Jurkat, Clone E6-1 (cell line): ENCODE measurements at places on chromosomes 7 and 10.

DNA sequence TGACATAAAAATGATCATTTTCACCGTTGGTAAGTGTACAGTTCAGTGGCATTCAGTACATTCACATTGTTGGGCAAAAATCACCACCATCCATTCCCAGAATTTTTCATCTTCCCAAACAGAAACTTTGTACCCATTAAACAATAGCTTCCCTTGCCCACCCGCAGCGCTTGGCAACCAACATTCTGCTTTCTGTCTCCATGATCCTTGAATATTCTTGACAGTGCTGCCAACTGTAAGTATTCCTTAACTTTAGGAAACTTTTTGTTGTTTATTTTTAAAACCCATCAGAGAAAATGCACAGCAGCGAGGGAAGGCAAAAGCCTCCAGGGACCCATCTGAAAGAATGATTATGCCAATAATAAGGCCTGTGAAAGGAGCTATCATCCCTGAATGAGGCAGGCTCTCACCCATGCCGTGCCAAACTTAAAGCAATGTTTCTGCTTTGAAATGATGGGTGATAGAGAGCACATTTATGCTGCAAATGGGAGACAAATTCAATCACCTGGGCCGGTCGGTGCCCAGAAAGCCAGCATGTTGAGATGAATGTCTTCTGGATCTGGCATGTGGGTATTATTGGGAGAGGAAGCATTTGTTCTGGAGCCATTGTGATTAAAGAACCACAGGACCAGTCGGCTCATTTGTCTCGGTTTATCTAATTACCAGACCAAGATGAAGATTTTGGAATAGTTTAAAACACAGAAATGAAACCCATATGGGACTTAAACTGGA lies 202.1 kb upstream of the NPVF start:
- no peak for DNase-seq

DNA sequence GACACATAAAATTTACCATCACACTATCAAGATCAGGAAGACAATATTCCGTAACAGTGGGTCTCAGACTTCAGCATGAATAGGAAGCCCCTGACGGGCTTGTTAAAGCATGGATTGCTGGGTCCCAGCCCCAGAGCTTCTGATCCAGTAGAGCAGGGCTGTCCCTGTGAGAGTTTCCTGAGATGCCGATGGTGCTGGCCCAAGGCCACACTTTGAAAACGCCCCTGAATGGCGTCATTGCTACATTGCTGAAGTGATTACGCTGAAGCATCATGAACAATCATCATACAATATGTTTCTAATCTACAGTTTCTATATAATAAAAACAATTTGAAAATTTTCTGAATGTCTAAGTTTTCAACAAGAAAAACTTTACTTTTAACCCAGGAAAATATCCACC lies 38.0 kb upstream of the TMEM72 start:
- no peak for DNase-seq

- DNase-seq = no peak
Measured at GRCh38 chr10:107545717-107546116, 381.2 kb upstream of the SORCS1 start.

- no peak for DNase-seq
Measured at GRCh38 chr10:16987206-16987621, 142.4 kb downstream of the CUBN start.

DNA sequence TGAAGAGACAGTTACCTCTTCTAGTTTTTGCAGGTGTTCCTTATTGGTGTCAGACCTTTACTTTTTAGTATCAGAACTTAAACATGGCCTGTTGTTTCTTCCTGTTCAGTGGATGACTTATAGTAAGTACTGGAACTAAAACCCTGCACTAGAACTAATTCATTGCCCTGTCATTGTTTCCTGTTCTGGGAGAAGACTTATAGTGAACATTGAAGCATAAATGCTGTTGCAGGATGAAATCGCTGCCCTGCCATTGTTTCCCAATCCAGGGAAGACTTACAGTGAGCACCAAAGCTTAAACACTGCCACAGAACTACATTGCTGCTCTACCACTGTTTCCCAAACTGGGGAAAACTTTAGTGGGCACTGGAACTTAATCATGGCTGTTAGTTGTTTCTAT lies 13.1 kb downstream of the IPMK start:
- no peak for DNase-seq

DNA sequence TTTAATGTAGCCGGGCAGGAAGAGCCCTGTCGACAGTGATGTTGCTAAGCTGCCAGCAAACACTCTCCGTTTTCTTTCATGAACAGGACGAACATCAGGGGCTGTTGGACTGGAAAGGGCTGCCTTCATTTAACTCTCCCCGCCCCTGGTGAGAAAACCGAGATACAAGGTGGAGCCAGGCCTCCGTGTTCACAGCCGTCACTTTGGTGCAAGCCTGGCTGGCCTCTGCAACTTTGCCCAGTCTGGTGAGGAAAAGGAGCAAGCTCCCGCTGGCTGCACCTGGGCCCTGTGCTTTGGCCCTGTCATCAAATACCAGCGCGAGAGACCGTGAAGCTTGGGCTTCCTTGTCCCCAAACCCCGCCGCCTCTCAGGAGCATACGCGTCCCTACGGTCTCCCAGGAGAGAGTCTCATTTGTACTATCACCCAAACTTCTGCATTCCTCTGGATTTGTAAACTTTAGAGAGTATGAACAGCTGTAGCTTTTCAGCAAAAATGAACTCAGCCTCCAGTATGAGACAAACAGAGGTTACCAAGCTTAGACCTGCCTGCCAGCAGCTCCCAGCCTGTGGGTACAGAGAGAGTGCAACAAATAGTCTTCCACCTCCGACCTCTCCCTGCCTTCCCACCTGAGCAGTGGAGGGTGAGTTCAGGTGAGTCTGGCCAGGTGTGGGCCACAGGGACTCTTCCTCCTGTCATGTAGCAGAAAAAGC lies 445.3 kb upstream of the MGMT start:
- no peak for DNase-seq

DNA sequence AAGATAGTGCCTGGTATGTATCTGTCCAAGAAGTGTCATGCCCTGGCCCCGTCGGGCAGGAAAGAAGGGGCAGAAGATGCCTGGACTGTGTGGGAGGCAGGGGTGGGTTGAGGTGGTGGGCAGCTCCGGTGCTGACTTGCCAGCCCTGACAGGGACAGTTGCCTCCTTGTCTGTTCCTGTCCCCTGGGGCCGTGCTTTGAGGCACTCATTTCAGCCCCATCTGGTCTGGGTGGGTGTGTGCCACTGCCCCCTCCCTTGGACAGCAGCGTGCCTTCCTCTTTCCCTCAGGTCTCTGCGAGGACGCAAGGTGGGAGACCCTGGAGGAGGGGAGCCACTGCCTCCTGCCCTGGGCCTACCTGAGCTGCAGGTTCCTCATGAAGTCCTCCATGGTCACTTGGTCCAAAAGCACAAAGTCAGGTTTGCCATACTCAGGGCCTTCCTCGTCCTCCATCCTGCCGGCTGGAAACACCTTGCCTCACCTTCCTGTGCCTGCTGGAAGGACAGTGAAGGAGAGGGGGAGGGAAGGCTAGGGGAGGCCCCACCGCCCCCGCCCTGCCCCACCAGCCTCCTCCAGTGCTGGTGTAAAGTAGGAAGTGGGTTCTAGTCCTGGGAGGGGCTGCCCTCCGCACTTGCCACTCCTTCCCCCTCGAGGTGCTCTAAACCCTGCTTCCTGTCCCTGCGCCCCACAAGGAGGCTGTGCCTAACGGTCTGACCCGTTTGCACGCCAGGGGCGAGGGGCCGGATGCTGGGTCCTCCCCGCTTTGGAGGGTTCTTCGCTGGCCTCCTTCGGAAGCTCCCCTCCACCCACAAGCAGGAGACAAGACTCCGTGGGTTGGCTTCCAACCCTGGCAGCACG lies at the start of gene MYO1G:
MYO1G (minus strand) TSS at position 505 of the 856 bp plus-strand sequence; CDS start at position 451, 54 bp downstream.
- peak; percentile 98 for DNase-seq

- DNase-seq = no peak
Measured at GRCh38 chr7:98968621-98969020, 90.3 kb downstream of the TRRAP start.

DNA sequence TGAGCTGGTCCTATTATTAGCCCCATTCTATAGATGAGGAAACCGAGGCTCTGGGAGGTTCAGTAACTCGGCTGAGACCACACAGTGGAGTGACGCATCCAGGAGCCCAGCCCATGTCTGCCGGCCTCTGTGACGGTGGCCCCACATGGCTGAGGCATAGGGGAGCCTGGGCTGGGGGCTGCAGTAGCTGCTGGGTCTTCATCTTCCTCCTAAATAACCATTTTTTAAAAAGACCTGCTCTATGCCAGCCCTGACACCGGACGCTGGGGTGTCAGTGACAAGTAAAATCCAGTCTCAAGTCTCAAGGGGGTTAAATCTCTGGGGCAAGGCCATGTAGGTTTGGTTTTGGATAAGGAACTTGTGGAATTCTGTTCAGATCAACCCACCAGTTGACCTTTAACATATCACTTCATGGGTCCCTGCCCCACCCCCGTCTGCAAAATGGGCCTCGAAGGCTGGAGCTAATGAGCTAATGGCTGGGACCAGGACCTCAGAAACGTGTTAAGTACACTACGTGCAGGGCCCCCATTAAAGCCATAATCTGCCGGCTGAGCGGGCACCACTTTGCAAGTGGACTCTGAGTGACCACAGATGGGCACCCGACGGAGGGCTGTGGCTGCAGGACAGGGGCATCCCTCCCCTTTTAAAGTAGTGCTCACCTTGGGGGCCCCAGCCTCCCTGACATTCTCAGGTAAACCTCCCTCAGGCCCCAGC lies 136.5 kb upstream of the UNC5B start:
- no peak for DNase-seq

DNA sequence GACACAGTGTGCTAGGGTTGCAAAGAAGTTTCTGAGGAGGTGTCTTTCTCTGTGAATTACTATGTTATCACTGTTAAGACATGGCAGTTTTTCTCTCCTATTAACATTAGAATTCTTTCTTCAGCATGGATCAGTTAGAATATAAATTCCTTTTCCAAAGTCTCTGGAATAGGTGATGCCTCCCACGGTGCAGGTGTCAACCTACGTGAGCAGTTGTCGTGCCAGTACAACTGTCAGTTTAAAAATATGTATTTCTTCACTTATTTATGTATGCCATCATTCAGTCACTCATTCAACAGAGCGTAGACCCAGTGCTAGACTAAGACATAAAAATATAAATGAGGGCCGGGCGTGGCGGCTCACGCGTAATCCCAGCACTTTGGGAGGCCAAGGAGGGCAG lies 83.5 kb downstream of the TACC2 start:
- DNase-seq = no peak

DNA sequence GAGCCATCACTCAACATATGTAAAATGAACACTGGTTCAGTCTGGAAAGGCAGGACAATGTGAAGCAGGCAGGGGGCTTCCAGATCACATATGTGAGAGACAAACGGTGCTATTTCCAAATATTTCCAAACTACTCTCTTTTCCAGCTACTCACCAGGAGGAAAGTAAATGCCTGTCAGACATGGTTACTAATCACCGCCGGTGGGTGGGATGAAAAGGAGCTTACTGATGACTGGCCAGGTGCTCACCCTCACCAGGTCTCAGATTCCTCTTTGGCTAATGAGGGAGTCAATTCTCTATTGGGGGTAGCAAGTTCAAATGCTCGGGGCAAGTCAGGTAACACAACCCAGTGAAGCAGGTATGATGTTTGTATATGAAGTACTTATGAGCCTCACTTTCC lies 9.7 kb upstream of the MSMB start:
- no peak for DNase-seq

DNA sequence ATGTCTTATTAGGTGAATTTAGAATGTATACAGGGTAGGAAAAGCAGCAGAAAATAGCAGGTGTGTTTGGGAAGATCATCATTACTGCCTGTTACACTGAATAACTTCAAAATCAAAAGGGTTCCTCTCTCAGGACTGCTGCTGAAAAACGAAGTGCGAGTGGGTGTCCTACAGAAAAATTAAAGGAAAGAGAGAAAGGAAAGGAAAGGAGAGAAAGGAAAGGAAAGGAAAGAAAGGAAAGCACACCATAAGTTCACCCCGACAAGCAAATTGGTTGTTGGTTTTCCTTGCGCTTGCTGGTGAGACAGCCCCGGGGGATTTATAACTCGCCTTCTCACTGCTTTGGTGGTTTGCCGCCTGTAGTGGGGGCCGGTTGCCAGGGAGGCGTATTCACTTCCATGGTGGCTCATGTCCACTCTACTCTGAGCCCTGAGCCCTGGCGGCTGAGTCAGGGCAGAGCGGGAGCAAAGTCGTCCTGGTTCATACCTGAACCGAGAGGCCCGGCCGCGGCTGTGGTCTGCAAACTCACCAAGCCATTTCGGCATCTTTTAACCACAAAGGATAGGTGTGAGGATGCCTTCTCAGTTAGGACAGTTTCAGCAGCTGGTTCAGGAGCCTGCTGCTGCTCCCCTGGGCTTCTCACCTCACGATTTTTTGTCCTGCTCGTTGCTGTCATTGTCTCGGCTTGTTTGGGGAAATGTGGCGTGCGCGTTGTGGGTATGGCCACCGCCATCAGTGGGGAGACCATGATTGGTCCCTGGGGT lies 26.1 kb downstream of the INPP5A start:
- no peak for DNase-seq

GRCh38 chr7:111527545-111527944 lies 34.7 kb downstream of the IMMP2L start:
- no peak for DNase-seq

GRCh38 chr7:11714205-11714604 lies 117.8 kb downstream of the THSD7A start:
- DNase-seq = no peak

DNA sequence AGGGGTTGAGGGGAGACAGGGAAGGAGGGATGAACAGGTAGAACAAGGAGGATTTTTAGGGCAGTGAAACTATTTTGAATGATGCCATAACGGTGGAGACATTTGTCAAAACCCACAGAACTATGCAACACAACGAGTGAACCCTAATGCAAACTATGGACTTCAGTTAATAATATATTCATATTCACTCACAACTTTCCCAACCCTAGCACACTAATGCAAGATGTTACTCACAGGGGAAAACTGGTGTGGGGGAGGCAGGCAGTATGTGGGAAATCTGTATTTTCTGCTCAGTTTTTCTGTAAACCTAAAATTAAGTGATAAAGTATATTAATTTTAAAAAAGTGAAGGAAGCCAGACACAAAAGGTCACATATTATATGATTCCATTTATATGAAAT lies 17.3 kb downstream of the GNA12 start:
- DNase-seq = no peak

DNA sequence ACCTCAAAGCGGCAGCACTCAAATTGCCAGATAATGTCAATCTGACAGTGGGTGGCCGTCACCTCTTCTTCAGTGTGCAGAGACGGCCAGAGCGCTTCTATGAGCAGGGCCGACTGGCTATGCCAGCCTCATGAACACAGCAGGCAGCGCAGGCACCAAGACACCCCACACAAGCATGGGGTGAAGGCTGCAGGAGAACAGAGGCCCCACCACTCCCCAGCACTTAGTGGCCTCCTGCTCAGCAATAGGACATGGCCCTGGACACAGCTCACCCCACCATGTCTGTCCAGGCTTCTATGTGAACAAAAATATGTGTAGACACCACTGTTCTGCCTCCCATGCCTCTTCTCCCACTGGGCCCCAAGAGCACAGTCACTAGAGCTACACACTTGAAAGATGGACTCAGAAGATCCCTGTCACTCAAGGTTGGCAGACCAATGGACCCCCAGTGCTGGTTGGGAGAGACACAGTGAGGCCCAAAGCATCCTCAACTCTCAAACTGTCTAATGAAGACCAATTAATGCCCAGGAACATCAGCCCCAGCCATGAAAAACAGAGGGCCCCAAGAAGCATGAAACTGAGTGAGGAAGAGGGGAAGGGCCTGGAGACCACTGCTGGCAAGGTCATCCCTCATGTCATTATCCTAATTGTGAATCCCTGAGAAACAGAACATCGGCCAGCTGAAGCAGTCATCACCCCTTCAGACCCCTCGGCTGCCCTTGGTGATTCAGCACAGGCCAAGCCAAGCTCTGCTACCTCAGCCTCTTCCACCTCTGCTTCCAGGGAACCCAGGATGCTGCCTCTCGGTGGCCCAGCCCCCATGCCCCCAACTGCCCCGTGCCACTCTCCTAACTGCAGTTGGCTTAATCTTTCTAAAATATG lies 77.7 kb downstream of the GRID1 start:
- DNase-seq = no peak
